RKO (cell line): ENCODE measurements at places on chromosomes 11 and 22.

DNA sequence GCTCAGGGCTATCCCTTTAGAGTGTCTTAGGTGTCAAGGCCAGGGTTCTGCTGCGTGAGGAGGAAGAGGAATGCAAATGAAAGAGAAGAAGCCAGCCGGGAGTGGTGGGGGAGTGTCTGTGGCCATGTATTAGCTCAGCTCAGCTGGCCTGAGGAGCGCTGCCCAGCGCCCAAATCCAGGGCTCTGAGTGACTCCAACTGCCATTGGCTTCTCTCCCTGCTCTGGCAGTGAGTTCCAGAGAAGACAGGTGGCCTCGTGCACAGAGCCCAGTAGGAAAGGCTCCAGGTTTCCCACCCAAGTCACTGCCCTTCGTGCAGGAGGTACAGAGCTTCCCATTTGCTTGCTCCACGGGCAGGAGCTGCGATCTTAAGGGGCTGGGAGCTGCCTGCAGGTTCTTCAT lies 302.0 kb downstream of the KIRREL3 start:
- no peak for DNase-seq

- DNase-seq = no peak
Measured at GRCh38 chr11:103910721-103911120, 125.7 kb upstream of the DDI1 start.

DNA sequence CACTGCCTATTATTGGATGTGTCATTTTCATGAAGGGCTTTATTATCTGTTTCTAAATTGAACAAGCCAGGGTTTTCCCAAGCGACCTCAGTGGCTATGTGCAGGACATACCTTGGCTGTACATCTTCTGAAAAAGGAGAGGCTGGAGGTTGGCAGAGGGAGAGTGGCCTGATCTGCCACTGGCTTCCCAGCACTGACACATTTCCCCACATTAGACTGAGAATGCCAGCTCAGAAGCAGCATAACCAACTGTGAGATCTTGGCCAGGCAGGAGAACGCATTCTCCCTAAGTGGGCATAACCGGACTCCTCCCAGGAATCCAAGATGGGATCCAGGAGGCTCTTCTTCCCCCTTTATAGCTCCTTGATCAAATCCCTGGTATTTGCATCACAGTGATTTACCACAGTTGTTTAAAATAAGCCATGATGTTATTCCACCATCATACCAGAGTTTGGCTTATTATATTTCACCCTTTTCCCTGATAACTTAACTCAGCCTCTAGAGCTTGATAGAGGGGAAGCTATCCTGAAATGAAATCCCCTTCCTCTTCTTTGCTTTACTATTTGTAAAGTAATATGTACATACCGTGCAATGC lies 33.8 kb downstream of the AMOTL1 start:
- no peak for DNase-seq

GRCh38 chr11:61091373-61092279 lies 10.7 kb upstream of the CD5 start:
- DNase-seq = no peak

DNA sequence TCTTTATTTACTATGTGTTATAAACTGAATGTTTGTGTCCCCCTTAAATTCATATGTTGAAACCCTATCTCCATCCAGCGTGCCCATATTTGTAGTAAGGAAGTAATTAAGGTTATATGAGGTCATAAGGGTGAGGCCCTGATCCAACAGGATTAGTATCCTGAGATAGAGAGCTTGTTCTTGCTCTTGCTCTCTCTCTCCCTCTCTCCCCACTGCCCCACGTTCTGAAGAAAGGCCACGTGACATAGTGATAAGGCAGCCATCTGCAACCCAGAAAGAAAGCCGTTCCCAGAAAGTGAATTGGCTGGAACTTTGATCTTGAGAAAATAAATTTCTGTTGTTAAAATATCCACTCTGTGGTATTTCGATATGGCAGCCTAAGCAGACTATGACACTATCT lies 212.5 kb downstream of the SWAP70 start:
- no peak for DNase-seq

DNA sequence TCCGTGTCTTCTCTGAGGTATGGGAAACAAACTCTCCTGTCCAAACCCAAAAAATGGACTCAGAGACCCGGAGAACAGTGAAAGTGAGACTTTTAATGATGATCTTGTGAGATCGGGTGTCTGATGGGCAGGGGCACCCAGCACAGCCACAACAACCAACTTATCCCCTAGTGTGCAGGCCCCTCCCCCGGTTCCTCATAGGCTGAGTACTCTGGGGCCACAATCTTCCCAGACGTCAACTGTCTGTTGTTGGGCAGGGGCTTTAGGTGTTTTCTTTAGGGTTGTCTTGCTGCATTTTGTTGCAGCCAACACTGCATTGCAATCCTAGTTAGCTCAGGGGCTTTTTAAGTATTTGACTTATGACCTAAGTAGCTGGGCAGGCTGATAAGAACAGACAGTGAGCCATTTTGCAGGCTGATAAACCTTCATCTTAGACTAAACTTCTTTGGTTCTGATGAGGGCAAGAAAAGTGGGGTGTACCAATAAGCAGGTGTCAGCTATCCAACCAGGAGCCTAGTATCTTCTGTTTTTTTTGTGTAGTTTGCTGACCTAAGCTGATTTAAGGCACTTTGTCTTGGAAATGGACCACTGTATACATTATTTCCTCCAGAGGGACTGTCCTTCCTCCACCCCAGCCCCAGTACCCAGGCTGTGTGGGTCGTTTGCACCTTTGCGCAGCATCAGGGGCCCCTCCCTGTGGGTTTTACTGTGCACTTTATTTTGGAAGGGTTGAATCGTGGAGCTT lies 1323.6 kb downstream of the TBC1D22A start:
- DNase-seq = no peak

DNA sequence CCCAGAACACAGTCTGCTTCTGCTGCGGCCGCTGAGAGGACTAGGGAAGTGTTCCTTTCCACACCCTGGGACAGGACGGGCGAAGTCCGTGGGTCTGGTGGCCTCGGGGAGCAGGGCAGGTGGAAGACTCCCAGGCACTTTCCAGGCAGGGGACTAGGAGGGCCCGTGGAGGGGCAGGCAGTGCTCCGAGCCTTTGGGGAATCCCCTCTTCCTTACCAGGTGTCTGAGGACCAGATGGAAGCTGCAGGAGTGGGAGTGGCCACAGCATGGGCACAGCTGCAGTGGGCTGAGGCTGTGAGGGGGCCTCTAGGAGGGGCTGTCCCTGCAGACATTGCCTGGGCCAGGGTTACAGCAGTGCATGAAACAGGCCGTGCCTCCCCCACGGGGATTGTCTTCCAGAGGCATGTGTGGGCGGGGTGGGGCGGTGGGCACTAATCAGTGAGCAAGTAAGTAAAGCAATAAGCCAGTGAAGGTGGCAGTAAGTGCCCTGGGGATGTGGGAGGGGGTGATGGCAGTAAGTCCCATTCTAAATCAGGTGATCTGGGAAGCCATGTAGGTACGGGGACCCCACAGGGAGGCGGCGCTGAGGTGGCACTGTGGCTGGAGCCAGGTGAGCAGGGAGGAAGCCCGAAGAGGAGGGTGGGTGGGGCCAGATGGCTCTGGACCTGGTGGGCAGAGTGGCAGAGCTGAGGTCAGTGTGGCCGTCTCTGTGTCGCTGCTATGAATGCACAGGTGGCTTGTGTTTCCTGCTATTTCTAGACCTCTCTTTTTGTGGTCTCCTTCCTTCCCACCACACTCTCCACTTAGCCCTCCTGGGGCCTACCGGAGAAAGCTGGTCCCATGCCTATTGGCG lies 66.4 kb downstream of the CTTN start:
- DNase-seq = no peak

DNA sequence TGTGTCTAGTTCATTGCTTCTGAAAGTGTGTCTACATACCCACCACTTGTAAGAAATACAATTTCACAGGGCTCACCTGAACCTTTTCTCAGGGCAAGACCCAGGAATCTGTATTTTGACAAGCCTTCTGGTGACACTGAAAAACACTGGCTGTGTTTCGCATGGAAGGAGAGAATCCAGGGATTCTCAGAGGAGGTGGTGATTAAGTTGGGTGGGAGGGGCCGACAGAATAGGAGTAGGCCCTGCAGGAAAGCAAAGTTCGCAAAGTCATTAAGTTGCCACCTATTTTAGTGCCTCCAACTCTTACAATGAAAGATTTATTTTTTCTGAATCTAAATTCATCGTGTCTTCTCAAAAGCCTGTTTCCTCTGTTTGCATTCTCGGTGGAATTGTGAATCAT lies 186.8 kb downstream of the FAT3 start:
- no peak for DNase-seq

GRCh38 chr11:76410851-76411357 lies 29.8 kb downstream of the GVQW3 start:
- DNase-seq = no peak

DNA sequence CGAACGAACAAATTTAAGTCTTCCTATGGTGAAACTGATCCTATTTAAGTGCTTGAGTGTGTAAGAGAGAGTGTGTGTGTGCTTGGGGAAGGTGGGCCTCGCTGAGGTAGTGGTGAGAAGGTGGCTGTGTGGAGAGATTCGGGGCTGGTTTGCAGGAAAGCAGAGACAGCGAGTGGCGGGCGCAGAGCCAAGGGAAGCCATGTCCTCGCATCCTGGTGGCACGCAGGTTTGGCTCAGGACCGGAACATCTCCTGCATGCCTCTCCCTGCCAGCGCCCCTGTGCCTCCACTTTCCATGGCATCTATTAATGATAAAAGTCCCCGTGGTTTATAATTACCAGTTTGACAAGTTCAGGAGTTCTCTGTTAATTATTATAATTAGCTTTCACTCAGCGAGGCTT lies 383.1 kb upstream of the CADM1 start:
- DNase-seq = no peak

DNA sequence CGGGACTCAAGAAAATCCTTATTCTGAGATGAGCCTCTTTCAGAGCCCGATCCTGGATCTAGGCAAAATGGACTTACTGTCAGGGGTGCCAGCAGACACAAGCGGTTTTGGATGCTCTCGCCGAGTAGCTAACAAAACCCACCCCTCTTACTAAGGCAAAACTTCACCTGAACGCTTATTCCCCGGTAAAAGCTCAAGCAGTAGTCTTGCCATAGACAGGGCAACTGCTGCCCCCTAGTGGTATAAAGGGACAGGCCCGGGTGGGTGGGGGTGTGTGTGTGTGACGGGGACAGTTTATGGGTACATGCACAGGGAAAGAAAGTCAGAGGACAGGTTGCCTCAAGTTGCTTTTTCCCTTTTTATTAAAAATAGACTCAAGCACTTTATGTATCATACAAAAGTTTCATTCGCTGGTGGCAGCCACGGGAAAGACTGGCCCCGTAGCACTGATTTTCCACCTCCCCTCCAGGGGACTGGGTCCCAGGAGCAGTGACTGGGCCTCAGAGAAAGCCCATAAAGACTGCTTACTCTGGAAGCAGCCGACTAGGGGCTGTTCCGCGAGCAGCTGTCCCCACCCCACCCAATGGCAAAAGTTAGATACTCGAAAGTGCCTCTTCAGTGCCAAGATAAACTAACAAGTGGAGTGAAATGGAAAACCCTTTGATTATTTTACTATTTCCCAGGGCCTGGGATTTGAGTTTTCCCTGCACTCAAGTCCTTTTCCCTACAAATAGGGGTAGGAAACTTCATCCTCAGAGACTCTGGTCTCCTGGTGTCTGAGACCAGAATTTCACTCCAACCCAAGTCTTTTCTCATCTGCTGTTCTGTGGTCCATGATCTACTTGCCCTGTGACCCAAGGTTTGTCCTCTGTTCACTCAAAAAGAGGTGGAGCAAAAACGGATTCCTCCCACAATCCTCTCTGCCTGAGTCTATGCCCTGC lies 4.7 kb downstream of the YPEL4 start:
- DNase-seq = peak; percentile 65

DNA sequence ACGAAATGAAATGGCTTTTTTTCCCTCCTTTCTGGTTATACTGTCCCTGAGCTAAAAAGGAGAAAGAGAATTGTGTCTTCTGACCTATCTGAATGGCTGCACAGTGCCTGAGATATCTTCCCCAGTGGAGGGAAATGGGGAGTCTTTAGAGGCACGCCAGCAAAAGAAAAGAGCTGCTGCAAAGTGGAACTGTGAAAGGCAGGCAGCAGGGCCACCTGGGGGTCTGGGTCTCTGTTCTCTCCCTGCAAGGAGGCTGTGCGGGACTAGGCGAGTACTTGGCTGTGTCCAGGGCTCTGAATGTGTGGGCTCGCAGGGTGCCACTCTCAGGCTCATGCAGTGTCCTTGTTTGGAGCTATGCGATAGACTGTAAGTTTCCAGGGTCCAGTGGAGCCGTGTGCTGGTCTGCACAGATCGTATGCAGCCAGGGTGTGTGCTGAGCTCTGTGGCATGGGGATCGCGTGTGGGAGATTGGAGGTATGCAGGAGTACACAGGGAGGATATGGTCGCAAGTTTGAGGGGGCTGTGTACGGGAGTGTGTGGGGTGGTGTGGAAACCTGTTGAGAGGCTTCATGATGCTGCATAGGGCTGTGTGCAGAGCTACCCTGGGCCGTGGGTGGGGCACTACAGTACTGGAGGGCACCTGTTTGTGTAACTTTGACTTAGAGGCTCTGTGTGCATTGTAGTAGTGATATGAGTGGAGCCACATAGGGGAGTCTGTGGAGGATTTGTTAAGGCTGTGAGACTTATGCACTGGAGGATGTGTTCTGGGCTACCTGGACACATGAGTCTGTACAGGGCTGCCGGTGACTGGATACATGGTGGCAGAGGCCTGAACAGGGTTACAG lies 70.1 kb upstream of the OLFML1 start:
- DNase-seq = no peak

GRCh38 chr11:79189055-79189454 lies 251.8 kb downstream of the TENM4 start:
- DNase-seq = no peak

DNA sequence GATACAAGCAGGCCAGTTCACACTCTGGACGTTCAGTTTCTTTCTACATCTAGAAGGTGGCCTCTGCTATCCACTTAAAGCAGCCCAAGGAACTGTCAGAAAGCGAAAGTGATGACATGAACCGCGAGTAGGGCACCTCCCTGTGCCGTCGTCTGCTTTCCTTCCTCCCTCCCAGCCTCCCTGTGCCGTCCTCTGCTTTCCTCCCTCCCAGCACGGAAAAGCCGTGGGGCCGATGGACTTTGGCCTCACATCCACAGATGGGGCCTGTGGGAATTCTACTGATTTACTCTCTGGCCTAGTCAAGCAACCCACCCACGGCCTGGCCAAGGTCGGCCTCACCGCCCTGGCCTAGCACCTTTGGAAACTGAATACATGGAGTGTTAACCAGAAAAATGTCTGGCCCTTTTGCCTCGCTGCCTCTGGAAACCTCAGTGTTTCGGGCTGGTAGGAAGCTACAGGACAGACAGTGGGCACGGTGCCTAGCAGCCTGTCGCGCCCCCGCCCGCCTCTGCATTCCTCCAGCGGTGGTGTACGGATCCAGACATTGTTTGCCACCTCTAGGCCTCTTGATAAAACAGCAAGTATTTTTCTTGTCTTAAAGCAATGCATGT lies 14.2 kb downstream of the PEX26 start:
- no peak for DNase-seq
